Gastroesophageal sphincter (tissue), 4 donors: ENCODE measurements at places on chromosomes 7 and 10.

GRCh38 chr7:17408245-17408903 is 109.9 kb downstream of the AHR start:
- peak; percentile 86 for ATAC-seq

GRCh38 chr10:49552277-49552676 is 13.4 kb upstream of the ERCC6 start:
- ATAC-seq, result no peak

DNA sequence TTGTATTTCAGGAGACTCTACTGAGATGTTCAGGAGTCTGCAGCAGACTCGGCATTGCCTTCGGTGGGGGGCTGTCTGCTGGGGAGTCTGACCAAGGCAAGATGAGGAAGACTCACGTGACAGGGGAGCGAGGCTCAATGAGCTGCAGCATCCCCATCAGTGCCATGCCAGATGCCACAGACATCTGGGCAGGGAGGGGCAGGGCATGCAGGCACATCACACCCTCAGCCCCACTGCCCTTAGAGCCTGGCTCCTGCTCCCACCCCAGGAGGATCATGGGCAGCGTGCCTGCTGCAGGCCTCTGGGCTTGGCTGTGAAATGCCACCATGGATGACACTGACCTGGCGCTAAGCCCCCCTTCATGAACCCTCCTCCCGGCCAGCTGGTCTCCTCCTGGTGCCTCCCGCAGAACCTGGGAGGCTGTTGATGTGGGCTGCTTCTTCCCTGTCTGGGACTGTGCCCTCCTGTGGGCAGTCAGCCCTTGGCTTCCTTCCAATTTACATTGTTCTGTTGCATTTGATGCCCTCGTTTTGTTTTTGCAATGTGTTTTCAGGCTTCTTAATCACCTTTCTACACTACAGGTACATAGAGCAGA is 235.0 kb downstream of the PAXIP1 start:
- ATAC-seq, result no peak

- ATAC-seq, result no peak
Observed at GRCh38 chr7:1476859-1477258, 17.6 kb upstream of the MICALL2 start.

- ATAC-seq, result peak; percentile 65
Observed at GRCh38 chr7:45089341-45089891, 647 bp upstream of the NACAD start.

GRCh38 chr7:28705350-28705749 is 252.8 kb downstream of the TRIL start:
- ATAC-seq, result no peak

DNA sequence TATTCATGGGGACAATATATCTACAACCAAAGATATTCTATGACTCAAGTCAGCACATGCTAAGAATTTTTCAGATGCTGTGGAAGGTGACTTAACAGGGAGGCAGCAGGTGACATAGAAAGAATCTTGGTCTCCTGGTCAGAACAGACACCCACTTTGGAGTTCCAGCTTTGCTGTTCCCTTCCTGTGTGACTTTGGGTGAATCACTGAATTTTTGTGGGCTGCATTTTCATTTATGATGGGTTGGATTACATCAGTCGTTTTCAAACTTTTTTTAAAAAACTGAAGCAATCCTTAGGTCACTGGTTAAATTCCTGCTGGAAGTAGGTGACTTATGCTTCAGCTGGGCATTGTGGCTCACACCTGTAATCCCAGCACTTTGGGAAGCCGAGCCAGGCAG is 24.9 kb downstream of the RGR start:
- no peak for ATAC-seq

- ATAC-seq, result no peak
Observed at GRCh38 chr7:101245147-101245668, 327 bp upstream of the FIS1 start.

GRCh38 chr7:103577059-103577458 is 131.1 kb upstream of the SLC26A5 start:
- ATAC-seq, result no peak

DNA sequence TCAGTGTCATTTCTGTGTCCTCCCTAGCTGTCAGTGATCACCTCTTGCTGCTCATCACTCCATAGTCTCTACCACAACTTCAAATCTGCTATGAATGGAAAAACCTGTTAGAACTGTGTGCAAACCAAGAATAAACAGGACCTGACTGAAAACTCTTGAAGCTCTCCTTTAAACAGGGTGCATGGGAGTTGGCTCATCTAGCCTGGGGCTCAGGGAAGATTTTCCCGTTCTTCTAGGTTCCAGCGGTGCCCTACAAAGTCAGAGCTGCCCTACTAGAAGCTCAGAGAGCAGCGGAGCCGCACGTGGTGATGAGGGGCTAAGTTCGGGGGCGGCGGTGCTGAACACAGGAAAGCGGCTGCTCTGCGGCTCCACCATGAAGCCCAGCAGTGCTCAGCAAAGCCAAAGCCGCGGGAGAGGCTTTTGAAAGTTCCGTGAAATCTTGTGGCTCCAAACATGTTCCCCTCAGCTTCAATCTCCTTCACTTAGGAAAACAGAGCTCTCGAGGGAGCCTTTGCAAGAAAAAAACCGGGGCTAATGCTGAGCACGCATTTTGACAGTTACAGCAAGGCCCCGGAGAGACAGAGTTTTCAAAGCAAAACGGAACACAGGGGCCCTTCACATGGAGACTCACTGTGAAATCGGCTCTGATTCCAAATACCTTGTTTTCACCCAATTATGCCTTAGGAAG is 30.5 kb downstream of the RGS10 start:
- no peak for ATAC-seq

DNA sequence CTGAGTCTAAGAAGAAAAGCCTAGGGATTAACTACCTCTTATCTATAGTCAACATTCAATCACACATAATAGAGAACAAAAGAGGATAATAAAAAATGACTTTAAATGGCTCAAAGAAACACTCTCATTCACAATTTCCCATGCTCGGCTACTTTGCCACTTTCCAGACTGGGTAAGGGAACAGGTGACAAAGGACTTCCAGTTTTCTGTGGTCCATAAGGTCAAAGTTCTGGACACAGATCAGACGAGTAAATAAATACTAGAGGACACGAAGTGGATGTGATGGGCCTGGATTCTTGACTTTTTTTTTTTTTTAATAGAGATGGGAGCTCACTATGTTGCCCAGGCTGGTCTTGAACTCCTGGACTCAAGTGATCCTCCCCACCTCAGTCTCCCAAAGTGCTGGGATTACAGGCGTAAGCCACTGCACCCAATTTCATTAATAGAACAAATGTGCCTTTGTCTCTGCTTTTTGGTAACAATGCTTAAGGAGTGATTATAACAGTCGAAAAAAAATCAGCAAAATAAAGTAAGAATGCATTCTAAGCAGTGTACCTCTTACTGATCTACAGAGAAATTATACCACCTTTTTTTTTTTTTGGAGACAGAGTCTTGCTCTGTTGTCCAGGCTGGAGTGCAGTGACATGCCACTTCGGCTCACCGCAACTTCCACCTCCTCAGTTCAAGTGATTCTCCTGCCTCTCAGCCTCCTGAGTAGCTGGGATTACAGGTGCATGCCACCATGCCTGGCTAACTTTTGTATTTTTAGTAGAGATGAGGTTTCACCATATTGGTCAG is 70.6 kb downstream of the WAPL start:
- no peak for ATAC-seq

DNA sequence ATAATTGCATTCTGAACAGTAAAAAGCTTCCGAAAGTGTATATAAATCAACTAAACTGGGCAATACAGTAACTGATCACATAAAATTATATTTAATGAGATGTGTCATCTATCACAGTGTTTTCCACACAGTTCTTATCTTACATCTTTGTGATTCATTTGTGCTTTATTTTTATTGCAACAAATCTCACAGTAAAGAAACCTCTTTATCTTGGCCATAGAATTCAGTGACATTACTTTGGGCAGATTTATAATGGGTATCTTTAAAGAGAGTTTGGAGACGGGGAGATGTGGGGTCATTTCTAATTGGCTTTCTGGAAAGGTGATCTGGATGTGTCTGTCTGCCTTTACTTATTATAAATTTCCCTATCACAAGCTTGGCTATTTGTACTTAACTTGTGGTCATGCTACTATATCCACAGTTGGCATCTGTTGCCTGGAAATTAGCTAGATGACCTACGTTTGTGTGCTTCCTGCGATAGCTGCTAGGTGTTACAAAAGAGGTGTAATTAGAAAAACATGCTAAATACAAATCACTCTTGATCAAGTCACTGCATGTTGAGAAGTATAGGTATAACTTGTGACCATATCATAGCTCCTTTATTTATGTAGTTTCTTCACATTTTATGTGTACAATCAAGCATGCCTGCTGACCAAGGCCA is 123.8 kb downstream of the ARID5B start:
- ATAC-seq, result no peak

- no peak for ATAC-seq
Observed at GRCh38 chr7:28246921-28247461, 66.4 kb upstream of the JAZF1 start.

DNA sequence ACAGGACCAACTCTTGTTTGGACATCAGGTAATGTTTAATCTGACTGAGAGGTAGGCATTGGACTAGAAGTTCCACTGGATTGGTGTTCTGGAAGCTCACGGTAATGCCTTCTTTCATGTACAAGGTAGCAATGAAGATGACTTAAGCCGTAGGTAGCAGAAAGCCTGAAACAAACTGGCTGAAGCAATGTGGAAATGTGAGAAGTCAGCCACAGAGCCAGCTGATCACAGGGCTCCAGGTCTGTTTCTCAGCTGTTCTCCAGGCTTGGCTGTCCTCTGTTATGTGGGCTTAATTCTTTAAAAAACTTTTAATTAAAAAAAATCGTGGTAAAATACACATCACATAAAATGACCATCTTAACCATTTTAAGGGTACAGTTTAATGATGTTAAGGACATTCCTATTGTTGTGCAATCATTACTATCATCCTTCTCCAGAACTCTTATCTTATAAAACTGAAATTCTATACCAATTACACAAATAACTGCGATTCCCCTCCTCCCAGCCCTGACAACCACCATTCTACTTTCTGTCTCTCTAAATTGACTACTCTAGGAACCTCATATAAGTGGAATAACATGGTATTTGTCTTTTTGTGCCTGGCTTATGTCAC is 101.4 kb upstream of the ZNF32 start:
- ATAC-seq, result no peak

DNA sequence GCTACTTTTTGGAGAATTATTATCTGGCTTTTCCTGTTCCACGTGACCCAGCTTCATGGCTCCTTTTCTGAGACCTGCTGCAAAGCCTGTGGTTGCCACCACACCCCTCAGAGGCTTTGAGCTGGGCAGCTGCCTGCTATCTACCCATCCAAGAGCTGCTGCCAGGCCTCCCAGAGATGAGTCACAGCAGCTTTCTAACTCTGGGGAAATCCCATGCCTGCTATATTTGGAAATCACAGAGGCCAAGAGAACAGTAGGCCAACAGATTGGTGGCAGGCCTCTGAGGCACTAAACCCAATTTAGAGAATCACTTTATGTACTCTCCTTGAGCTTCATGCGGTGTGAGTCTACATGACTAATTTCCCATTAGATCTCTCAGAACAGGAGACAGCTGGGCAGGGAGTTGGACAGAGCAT is 35.2 kb downstream of the SGCE start:
- ATAC-seq, result peak; percentile 92

DNA sequence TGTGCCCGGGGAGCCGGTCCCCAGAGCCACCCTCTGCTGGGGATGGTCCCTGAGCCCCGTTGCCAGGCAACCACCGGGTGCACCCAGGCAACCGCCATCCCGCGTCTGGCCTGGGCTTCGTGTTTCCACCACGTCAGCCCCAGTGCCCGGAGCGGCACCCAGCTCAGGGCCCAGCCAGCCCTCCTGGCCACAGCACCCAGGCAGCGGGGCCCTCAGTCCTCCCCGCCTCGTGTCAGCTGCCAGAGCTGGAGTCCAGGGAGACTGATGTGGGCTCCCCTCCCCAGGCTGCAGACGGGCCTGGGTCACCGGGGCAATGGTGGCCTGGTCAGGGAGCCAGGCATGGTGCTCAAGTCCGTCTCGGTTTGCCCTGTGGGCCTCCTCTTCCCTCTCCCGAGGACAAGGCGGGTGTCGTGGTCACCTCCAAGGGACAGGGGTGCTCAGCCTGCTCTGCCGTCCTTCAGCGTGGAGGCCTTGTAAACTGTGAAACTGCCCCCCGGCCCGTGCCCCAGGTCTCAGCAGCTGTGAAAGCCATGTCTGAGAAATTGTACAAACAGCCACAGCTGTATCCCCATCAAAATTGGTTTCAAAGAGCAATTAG is 72.5 kb downstream of the MICALL2 start:
- ATAC-seq, result no peak

- no peak for ATAC-seq
Observed at GRCh38 chr10:103780242-103781149, 74.9 kb downstream of the SH3PXD2A start.

- ATAC-seq, result no peak
Observed at GRCh38 chr7:77738871-77739270, 42.6 kb downstream of the RSBN1L start.

DNA sequence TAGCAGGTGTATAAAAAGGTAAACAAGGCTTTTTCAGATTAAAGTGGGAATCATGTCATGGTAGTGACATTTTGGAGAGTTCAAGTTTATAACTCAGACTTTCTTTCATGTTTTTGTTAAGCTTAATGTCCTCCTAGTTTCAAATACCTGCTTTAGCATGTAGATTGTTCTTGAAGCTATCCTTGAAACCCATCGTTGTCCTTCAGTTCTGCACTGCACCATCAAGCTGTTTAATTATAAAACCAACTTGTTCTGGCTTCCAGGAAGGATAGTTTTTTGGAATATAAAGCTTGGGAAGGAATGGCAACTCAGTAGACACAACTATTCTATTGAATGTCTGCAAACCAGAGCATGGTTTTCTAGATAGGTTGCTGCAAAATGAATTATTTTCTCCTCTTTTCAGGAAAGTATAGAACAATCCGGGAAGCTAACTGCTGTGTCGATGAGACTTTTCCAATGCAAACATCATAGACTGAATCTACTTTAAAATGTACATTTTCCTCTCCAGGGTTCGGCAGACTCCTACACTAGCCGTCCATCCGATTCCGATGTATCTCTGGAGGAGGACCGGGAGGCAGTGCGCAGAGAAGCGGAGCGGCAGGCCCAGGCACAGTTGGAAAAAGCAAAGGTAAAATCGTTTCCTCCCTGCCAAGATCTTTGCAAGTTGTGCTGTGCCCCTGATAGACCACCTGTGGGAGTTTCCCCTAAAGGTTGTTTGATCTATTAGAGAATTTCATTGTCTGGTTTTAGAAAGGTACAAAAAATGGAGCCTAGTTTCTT is 249.8 kb downstream of the NSUN6 start:
- no peak for ATAC-seq
